ENCODE measurements at places on chromosomes 7 and 10.

DNA sequence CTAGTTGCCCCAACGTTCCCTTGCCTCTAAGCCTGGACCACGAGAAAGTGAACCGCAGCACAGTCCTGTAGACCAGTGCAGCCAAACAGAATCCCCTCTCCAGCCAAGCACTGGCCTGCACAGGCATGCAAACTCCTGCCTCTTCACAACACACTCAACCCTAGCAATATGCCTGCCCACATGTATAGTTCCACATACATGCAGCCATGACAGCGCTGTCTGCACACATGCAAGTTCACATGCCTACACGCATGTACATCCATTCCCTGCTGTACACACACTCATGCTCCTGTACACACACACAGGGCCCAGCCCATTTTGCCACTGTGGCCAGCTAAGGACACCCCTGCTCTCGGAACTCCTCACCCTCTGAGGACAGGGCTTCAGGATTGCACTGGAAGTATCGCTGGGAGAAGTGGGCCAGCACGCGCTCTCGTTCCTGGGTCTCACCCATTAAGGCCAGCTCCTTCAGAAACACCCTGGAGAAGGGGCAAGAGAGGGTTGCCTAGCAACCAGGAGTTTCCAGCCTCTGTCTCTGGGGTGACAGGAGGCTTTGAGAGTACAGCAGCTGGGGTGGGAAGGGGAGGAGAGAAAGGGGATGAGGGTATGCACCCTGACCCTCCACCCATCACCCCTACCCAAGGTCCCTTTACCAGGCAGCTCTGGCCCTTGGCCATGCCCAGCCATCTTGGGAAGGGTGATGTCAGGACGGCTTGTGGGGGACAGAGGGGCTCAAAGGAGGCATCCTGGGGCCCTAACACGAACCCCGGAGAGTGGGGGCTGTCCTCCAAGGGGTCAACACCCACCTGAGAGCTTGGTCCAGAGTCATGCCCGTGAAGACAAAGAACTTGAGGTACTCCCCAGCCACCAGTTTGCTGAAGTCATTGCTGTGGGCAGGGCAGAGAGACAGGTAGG, 7.0 kb downstream of the PSD start:
- DNase-seq = no peak

DNA sequence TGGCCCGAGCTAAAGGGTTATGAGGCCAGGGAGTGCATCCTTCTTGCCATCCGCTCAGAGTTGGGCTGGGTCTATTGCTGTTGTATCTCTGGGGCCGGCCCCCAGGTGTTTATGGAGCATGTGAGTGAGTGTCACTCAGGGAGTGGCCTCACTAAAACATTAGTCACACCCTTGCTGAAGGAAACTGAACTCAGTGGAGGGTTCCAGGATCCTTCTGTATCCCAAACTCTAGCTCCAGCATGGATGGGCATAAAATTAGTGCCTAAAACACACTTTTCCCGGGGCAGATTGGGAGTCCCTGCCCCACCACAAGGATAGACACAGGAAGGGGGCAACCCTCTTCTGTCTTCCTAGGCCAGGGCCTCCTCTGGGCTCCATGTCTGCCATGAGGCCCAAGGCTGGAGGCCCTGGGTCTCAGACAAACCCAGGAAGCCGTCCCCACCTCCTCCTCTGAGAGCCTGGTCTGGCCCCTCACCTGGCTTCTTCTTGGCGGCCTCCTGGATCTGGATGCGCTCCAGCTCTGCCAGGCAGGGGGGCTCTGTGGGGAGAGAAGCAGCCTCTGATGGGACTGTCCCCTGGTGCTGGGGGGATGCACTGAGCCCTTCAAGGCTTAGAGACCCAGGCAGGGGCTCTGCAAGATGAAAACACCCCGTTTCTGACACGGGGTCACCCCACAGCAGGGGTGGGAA, 24.5 kb downstream of the SPOCK2 start:
- DNase-seq = no peak

DNA sequence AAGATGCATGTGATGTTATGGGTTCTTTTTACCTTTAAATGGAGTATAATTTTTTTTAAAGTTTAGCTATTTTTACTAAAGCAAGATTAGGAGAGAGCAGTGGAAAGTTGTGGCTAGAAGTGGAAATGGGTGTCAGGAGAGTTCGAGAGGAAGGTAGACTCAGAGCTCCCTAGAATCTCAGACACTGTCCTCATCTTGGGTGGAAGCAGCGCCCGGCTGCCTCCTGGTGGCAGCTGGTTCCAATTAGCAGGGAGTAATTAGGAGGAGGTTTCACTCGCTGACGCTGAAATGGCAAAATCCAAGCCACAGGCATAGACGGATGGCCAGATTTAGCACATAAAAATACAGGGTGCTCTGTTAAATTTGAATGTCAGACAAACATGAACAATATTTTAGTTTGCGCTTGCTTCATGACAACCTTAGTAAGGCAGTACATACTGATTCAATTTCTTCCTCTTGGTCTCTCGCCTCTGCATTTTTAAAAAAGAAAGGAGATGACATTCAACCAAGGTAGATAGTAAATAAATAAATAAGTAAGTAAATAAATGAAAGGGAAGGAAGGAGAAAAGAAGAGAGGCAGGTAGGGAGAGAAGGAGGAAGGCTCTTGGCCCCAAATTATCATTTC, 58.5 kb downstream of the LGI1 start:
- peak; percentile 50 for DNase-seq

DNA sequence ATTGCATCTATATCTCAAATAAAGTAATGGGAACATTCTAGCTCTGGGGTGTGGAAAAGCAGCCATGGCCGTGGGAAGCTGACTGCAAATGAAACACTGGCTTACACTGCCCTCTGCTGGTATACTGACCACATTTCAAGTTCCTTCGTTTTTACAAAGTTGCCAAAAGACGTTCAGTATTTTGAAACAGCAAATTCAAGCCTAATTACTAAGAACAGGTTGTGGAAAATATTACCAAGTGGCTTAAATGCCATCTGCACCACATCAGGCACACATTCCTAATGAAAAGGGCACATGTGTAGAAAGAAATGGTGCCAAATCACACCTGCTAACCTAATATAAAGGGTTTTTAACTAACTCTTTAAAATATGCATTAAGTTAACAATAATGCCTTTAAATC, 83.9 kb downstream of the JAZF1 start:
- peak; percentile 69 for DNase-seq

DNA sequence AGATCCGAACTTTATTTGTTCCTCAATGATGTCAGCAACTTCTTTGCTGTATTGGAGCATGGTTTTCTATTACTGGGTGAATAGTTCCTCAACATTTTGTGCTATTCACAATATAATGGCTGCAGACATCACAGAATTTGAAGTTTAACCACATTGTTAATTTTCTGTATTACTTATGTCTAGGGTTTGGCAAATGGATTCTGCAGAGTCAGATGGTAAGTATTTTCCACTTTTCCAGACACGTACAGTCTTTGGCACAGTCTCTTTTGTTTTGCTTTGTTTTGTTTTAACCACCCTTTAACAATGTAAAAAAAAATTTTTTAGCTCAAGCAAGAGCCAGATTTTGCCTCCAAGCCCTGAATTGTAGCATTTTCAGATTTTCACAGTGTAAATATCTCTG, 36.8 kb upstream of the FOXK1 start:
- no peak for DNase-seq

GRCh38 chr7:90538405-90538804, 57.7 kb upstream of the CDK14 start:
- no peak for DNase-seq

DNA sequence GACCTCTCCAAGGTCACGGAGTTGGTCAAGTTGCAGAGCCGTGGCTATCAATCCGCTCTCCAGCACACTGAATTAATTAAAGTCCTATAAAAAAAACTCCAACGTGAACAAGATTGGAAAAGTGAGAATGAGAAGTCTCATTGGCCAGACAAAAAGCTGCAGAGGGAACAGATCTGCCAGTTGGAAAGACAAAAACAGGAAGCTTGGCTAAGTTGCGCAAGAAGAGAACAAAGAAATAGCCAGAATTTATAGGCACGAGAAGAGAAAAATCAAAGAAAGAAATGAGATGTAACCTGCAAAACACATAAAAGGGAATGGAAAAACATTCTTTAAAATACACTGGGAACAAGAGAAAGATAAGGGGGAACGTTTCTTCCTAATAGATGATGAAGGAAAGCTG, 45.7 kb upstream of the CRTAC1 start:
- no peak for DNase-seq

- DNase-seq = no peak
Observed at GRCh38 chr7:6269527-6269926, 2.9 kb downstream of the CYTH3 start.

GRCh38 chr10:99730026-99730425, 1.9 kb downstream of the COX15 start:
- DNase-seq = no peak

- DNase-seq = peak; percentile 12
Observed at GRCh38 chr7:116577320-116577871, 52.6 kb downstream of the CAV1 start.

GRCh38 chr10:102484021-102484420, 18.5 kb downstream of the ACTR1A start:
- no peak for DNase-seq

DNA sequence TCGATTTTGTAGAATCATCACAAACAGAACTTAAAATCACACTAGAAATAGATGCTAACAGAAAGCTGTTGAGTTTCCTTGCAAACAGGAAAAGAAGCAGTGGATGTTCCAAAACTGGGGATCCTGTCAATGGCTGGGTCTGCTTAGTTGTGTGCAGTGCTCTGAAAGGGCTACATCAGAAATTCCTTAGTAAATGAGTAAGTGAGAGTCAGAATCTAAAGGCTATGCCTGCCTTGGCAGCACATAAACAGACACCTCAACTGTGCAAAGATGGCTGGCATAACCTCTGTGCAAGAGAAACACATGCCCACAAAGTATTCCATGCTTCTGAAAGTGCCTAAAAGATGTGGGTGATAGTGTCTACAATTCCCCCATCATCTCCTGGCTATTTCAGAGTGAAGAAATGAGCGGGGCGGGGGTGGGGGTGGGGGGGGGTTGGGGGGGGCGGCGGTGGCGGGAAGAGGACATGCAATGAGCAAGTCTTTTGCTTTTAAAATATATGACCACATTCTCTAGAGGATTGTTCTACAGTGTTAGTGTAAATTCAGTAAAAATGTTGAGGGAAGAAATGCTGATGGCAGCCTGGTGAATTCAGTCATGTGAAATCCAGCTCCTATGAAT, 138.1 kb upstream of the LAMB4 start:
- no peak for DNase-seq

DNA sequence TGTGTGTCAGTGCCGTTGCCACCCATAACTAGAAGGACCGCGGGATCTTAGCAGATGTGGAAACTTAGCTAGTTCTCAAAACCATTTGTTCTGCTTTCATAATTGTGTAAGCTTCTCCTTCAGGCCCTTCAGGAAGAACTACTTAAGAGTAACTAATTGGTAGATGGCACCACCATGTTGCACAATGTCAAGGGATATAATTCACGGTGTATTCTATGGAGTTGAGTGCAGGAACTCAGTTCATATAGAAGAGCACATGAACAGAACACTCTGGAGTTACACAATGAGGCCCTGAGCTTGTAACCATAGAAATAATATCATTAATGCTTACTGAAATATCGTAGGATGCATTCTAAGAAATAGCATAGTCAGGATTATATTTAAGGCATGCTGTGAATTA, 126.5 kb upstream of the GAD2 start:
- DNase-seq = no peak

Data from GM20000 (cell line).